ENCODE measurements at places on chromosomes 12 and 14. TPM values are rescaled to one million over a fixed set of nuclear protein-coding genes. Genes with fewer than 3 reads are reported as not detected.

DNA sequence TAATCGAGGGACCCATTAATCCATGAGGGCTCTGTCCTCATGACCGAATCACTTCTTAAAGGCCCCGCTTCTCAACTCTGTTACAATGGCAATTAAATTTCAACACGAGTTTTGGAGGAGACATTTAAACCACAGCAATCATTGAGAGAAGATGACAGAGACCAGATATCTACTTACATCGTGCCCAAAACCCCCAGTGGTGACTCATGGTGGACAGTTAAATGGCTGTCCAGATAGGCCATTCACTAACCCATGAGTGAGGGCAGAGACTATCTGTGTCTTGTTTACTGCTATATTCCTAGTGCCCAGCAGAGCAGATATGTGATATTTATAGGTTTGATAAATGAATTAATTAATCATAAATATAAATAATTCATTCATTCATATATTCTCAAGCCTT is 20.0 kb upstream of the FLVCR2 start:
- peaks cover 3% of the 10 kb centered on the region for H3K27me3 ChIP-seq
- no peak overlapping the region for H3K27ac ChIP-seq

Gene OTX2
- not detected for total RNA-seq

DNA sequence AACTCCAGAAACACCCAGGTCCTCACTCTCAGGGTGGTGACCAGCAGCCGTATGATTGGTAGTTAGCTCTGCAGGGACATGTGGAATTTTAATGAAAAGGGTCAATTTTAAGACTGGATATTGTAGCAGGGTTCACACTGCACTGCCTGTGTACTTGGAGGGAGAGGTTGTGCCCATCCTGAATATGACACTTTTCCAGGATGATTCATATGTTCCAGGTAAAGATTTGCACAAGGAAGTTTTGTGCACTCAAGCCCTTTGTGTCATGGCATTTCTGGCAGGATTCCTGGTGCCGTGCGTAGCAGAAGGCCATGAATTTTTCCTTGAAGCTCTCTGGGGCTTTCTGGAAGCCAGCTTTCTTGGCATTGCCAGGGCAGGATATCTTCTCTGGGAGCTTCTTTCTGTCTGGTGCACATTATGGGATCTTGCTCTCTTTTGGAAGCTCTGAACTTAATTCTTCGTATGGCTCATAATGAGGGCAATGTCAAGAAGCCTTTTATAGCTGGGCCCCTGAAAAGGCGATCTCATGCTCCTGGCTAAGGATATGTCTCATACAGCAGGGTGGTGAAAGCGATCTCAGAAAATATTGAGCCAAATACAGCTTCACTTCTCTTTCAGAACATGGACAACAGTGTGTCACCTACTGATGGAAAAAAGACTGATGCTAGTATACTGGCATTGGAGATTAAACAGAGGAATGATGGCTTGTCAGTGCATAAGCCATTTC is 1133.9 kb downstream of the AACS start:
- no peaks in the 10 kb centered on the region for H3K4me1 ChIP-seq
- no peak overlapping the region for H3K27ac ChIP-seq
- H3K36me3 ChIP-seq: no peaks in the 10 kb centered on the region
- no peaks in the 10 kb centered on the region for H3K27me3 ChIP-seq
- H3K4me3 ChIP-seq: no peak overlapping the region
- no peak for DNase-seq

- H3K36me3 ChIP-seq: no peaks in the 10 kb centered on the region
- peak overlapping the region; percentile 69 for H3K27ac ChIP-seq
- DNase-seq: no peak
- peaks cover 7% of the 10 kb centered on the region for H3K4me1 ChIP-seq
- H3K27me3 ChIP-seq: no peaks in the 10 kb centered on the region
These were observed 465 bp upstream of the FGD4 start for GRCh38 chr12:32398816-32399369.

DNA sequence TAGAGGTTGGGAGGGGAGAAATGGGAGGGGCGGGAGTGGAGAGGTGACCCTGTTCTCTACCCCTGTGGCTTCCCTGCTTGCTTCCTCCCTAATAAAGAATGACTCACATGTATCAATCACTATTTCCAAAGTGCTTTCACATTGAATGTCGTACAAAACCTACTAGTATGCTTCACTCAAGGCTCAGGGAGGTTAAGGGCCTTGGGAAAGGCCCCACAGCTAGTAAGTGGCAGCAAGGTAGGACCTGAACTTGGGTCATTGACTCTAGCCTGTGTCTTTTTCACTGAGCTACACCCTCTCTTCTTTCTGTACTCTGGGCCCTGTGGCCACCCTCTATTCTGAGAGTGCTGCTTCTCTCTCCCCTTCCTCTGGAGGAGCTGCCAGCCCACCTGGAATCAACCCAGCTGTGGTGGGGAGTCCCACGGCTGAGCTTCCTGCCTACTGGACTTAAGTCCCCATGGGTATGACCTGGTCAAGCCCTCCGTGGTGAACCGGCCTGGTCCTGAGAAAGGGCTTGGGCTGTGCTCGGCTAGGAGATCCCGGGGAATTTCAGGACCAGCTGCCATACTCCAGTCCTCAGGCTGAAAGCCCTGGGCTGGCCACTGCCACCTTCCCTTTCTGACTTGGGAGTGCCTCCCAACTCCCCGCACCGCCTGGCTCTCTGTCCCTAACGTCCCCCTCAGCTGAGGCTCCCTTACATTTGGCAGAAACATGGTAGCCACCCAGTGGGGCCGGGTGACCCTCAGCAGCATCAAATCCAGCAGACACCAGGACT is 13.0 kb downstream of the SLC48A1 start:
- no peak overlapping the region for H3K4me3 ChIP-seq
- H3K27me3 ChIP-seq: no peaks in the 10 kb centered on the region
- no peak for DNase-seq
- peaks cover 57% of the 10 kb centered on the region for H3K36me3 ChIP-seq
- no peaks in the 10 kb centered on the region for H3K4me1 ChIP-seq
- H3K27ac ChIP-seq: peak overlapping the region; percentile 23

Gene MAPKAPK5
- total RNA-seq: 46.0 TPM

- H3K4me3 ChIP-seq: no peak overlapping the region
- H3K36me3 ChIP-seq: no peaks in the 10 kb centered on the region
- H3K4me1 ChIP-seq: no peaks in the 10 kb centered on the region
- no peaks in the 10 kb centered on the region for H3K27me3 ChIP-seq
These were observed 60.0 kb downstream of the PLEKHG7 start for GRCh38 chr12:92762773-92763172.

DNA sequence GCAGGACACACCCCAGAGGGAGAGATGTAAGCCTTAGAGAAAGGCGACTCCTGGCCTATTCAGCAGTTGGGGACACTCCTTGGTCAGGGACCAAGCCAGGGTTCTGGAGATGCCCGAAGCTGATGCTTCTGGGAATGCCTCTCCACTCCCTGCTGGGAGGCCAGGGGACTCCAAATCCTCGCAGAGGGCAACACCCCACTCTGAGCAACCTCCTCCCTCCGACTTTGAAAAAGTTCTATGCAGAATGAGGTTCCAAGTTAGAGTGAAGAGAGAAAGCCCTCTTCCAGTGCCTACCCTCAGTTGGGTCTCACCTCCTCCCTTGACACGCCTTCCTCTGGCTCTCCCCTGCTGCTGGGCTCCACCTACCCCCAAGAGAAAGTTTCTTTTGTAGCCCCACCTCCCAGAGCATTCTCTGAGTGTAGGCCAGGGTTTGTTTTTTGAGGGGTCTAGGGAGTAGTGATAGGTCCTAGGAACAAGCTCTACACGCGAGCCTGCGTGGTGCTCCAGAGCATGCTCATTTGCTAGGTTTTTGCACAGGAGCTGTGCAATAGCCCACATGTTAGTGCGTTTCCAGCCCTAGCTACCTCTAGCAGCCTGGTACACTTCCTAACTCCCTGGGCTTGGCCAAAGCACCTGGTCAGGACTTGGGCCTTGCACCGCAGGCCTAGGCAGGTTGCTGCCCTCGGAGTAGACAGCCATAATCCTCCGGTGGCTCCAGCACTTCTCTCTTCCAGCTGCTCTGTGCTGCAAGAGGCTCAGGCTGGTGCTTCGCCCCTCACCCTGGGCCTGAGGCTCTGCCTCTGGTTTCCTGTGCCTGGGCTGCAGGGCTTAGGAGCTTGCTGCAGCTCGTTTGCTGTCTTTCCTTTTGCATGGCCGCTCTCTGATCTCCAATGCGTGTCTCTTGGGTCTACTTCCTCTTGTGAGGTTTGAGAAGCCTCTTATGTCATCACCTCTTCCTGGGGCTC is 590 bp upstream of the CEBPE start:
- no peaks in the 10 kb centered on the region for H3K27me3 ChIP-seq
- no peak for DNase-seq
- no peak overlapping the region for H3K4me3 ChIP-seq
- peaks cover 18% of the 10 kb centered on the region for H3K4me1 ChIP-seq

DNA sequence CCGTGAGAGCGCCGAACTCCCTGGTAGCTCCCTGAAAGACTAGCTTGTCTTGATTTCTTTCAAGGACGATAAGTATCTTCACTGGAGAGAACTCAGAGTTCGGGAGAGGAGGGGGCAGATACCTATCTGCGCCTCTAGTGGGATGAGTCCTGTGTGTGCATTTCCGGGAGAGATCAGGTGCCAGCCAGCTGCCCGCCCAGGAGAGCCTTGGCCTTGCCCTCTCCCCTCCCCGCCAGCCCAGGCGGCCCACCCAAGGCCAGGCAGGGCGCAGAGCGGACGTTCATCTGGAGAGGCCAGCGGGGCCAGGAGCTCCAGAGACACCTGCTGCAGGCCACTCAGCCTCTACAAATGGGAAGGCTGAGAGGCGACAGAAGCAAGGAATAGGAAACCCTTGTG is 1.0 kb downstream of the CD9 start:
- H3K4me3 ChIP-seq: peak overlapping the region; percentile 77
- DNase-seq: no peak
- no peaks in the 10 kb centered on the region for H3K36me3 ChIP-seq
- H3K4me1 ChIP-seq: peaks cover 27% of the 10 kb centered on the region
- H3K27ac ChIP-seq: peak overlapping the region; percentile 95

GRCh38 chr14:50109342-50109741 is 7.0 kb downstream of the VCPKMT start:
- no peaks in the 10 kb centered on the region for H3K27me3 ChIP-seq
- H3K36me3 ChIP-seq: peaks cover 24% of the 10 kb centered on the region
- no peak overlapping the region for H3K27ac ChIP-seq

DNA sequence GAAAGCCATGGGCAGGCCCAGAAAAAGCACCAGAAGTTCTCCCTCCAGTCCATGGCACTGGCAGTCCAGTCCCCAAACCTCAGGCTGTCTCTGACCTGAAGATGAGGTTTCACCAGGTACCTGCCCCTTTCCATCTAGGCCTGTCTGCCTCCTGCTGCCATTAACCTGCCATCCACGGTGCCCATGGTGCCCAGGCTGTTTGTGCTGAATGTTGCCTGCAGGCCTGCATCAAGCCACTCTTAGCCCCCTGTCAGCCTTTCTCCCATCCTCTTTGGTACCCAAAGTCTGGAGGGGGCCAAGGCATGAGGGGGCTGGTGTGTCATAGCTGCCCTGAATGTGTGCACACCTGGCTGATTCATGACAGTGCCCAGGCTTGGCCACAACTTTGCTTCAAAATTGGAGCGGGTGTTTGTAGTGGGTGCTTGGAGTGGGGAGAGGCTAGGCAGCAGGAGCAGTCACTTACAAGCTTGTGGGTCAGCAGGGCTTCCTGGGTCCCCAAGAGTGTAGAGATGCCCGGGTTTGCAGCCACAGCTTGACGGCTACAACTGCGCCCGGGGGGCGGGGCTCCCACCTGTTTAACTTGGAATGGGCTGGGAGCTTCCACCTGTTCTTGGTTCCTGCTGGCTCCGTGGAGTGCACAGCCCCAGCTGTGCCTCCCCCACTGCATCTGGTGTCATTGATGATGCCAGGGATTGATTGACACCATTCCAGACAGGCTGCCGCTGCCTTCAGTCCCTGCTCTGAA is 88.5 kb downstream of the GPHN start:
- H3K27ac ChIP-seq: no peak overlapping the region
- H3K4me1 ChIP-seq: no peaks in the 10 kb centered on the region
- no peak for DNase-seq
- H3K4me3 ChIP-seq: no peak overlapping the region

GRCh38 chr14:46626876-46627275 is 24.7 kb downstream of the RPL10L start:
- no peak overlapping the region for H3K27ac ChIP-seq
- no peaks in the 10 kb centered on the region for H3K27me3 ChIP-seq
- H3K4me1 ChIP-seq: no peaks in the 10 kb centered on the region

Gene CABP1
- 0.58 TPM for total RNA-seq

GRCh38 chr12:68013181-68013580 is 23.9 kb downstream of the IFNG-AS1 start:
- H3K27me3 ChIP-seq: no peaks in the 10 kb centered on the region
- no peak for DNase-seq
- no peaks in the 10 kb centered on the region for H3K36me3 ChIP-seq
- no peak overlapping the region for H3K27ac ChIP-seq

DNA sequence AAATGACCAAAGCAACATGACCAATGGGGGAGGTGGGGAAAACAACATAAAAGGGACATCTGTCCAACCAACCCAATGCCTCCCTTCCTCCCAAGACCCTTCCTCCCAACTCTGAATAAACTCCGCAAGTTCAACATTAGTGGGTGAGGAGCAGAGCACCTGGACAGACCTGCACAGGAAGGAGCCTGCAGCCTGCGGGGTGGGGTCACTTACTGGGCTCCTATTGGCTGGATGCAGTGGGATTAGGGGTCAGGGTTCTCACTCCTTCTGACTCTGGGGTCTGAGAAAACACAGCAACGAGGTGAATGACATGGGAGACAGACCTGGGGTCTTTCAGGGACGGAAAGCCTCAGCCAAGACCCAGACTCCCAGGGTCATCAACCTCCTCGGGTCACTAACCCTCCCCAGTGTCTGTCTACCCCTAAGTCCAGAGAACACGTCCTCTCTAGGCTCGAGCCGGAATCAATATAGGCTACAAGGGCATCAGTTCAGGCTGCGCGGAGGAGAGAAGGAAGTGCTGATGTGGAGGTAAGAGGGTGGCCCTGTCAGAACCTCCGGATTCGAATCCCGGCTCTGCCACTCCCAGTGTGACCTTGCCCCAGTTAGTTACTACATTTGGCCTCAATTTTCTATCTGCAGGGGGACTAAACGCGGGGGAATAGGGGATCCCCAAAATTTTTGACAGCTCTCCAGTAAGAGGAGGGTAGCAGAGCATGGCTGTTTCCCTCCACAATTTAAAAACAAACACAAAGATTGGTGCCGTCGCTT is 860 bp downstream of the NDRG2 start:
- H3K27ac ChIP-seq: peak overlapping the region; percentile 86
- H3K4me3 ChIP-seq: peak overlapping the region; percentile 75
- H3K4me1 ChIP-seq: peaks cover 13% of the 10 kb centered on the region
- DNase-seq: no peak

DNA sequence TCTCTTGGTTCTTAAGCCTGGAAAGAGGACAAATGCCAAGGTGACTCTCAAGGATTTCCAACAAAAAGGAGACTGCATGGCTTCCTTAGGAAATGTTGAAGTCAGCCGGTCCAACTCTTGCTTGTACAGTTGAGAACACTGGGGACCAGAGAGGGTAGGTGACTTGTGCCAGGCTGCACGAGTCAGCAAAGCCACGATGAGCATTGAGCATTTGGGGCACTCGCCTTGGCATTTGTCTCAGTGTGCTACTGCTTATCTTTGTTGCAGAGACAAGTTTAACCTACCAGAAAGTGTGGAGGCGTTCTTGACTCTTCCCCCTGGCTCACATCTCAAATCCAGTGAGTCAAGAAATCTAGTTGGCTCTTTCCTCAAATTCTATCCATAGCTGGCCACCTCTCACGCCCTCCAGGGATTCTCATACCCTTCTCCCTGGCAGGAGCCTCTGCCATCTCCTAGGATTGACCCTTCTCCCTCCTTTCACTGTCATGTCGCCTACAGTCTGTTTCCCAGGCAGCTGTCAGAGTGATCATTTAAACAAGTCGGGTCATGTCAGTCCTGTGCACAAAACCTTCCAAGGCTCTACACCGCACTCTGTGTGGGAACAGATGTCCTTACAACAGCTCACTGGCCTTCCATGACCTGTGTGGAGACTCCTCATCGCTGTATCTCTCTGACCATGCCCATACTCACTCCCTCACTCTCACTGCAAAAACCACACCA is 17.2 kb upstream of the KRT83 start:
- no peaks in the 10 kb centered on the region for H3K4me1 ChIP-seq
- no peak overlapping the region for H3K4me3 ChIP-seq
- DNase-seq: no peak
- no peaks in the 10 kb centered on the region for H3K27me3 ChIP-seq
